Stimulated activated CD8-positive, alpha-beta memory T cell treated with anti-CD3 and anti-CD28 coated beads, Interleukin-15, amount 100 ng/mL, for 1 hour (primary cell): ENCODE measurements at places on chromosomes 2 and 18.

DNA sequence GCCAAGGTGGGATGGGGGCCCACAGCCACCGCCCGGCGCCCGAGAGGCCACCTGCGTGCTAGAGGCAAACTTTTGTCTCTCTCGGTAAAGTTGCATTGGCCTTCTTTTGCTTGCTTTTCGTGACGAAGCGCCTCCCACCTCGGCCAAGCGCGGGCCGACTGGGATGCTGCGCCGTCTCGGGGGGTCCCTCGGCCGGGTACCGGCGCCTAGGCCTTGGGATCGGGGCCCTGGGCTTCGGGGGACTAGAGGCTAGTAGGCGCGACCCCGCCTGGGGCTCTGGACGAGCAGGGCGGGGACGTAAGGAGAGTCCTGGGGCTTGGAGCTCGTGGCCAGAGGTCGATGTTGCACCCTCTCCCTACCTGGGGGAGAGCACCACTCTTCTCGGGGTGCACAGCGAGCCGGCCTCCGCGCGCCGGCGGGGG, 545 bp downstream of the GLI2 start:
- DNase-seq: no peak

DNA sequence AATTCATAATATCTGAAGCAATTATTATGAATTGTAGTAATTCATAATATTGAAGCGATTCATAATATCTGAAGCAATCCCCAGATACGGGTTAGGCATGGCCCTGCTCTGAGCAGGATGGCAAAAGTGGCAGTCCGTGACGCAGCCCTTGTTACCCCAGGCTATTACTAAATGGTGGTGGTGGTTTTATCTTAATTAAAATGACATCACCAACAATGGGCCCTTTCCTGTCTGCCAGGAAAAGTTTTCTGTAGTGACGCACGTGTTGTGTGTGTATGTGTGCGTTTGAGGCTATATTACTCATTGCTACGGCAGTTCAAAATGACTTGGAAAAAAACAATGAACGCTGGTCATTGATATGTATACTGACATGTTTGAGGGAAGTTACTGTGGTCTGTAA, 10.6 kb upstream of the MOCOS start:
- no peak for DNase-seq

DNA sequence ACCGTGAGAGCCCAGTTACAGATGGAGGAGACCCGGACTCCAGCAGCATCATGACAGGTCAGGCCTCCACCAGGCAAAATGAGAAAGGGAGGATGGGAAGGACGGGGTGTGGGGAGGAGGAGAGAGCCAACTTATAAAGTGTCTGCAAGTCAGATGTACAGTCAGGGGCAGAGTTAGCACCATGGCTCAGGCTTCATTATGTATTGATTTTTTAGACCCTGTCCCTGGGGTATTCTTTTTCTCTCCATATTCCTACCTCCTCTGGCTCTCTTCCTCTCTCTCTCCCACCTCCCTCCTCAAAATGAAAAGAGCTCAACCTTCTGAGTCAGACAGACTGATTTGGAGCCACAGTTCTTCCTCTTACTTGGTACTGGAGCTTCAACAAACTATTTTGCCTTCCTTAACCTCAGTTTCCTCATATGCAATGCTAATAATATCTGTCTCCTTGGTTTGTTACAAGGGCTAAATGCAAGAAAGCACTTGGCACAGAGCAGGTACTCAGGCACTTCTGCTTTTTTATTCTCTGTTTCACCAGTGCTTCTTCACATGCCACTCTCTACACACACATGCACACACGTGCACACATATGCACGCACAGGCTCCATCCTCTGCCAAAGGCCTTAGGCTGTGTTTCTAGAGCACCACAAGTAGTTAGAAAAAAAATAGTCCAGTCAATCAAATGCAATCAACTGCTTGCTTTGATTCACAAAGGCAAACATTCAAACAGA, 92.3 kb upstream of the PKDCC start:
- no peak for DNase-seq

DNA sequence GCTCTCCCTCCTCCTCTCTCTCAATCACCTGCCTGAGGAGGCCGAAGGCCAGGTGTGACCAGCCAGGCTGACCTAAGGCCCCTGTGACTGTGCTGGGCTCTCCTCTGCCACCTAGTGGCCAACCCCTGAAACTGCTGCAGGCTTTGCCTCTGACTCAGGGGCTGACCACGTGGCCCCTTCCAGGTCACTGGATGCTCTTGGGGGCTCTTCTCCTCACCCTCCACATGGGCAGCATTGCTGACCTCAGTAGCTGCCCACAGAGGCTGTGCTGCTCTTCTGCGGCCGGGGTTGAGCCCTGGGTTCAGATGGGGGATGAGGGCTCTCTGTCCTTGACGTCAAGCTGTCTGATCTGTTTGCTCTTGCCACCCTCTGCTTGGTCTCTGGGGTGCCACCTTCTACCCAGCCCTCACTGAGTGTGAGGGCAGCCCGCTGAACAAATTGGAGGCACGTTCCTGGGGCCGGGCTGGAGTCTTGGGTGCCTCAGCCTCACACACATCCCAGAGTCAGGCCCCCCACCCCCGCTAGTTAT, 122.7 kb downstream of the TWIST2 start:
- peak; percentile 12 for DNase-seq

DNA sequence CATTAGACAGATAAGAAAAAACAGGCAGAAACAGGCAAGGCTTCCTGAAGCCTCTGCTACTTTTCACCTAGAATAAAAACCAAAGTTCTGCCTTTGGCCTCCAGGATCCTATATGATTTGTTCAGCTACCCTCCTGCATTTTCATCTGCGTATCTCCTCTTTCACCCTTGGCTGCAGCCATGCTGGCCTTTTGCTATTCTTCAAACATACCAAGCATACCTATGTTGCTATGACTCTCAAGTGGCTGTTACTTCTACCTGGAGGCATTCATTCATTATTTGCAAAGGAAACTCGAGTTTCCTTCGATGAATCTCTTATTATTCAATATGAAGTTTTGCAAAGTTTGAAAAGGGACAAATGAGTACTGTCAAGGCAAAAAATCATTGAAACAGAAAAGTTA, 106.4 kb upstream of the HNMT start:
- no peak for DNase-seq

GRCh38 chr18:79401494-79402208, 5.9 kb downstream of the NFATC1 start:
- no peak for DNase-seq

DNA sequence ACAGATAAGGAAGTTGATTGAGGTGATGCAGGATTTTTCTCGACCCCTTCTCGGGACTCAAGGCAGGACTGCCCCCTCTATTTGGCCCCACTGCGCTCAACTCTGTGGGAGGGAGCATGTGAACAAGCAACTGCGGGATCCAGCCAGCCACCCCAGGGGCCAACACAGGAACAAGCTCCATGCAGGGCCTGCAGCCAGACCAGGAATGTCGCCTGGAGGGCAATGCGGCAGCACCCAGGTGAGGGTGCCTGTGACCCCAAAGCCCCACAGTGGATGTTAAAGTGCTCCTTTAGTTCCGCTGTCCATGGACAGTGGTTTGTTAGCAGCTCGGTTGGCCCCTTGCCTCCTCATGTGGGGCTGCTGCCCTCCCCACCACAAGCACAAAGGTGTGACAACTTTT, 57.1 kb downstream of the HRH4 start:
- DNase-seq: no peak

- no peak for DNase-seq
These were observed 519 bp downstream of the TEX261 start for GRCh38 chr2:70994009-70994698.

DNA sequence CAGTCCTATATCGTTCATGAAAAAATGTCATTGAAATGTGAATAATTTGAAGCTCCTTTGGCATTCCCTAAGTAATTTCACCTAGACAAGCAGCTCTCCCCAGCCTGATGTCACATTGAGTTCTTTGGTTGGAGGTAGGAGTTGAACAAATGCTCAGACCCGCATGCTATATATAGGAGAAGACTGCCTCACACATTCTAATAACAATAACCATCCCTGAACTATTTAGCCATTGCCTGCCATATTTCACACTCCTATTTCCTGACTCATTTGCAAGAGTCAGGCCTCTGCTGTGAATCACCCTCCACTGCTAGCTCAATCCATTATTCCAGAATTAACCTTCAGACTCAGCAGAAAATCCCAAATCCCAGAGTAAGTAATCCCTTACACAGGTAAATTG, 256.6 kb upstream of the ACVR2A start:
- no peak for DNase-seq

- DNase-seq: no peak
These were observed 8.6 kb downstream of the ITGA4 start for GRCh38 chr2:181465676-181466375.

- DNase-seq: no peak
These were observed 66.4 kb upstream of the CHMP1B start for GRCh38 chr18:11784674-11785304.

DNA sequence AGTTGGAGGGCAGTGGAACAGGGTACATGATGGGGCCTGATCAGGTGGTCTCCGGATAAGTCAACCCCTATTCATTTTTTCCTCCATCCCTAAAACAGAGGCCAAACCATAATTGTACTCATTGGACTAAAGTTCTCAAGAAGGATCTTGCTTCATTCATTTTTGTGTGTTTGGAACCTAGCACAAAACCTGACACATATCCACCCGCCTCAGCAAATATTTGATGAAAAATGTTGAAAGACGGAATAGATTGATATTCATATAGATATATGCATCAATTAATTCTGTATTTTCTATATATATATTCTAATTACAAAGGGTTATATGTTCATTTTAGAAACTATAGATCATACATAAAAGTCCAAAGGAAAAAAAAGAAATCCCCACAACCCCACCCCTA, 21.9 kb downstream of the SLC4A1AP start:
- no peak for DNase-seq

DNA sequence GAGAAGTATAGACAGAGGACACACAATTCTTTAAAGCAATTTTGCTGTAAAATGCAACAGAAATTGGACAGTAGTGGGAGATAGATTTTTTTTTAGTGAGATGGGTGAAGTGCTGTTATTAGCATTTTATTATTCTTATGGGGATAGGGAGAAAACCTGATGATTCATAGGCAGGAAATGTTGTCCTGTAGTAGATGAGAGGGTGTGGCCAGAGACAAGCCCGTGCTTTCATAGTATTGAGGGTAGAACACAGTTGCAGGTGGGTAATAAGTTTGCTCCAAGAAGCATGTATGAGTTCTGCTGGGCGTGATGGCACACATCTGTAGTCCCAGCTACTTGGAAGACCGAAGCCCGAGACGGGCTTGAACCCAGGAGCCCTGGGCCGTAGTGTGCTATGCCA, 128.3 kb upstream of the ARHGAP28 start:
- no peak for DNase-seq

DNA sequence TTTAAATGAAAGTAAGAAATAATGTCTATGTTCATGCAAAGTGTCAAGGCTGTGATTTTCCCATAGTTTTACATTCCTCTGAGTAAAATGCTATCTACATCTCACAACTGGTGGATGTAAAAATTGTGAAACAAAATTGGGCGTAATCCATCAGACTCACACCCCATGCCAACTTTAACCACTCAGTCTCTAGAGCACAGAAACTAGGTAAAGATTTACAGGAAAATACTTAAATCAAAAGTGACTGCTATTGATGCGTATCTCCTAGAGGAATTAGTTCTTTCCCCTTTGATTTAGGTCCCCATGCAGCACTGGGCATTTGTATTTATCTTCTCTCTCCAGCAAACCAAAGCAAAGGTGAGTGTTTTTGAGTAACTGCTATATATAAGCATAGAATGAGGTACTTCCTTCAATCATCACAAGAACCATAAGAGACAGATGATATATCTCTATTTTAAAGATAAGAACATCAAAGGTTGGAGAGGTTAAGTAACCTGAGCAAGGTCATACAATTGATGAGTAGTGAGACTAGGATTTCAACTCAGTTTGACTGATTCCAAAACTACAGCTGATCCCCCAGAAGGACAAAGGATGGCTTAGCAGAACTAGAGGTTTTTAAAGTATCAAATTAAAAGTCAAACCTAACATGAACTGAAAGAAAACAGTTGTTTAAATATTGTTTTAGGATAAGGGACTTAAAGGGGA, 594.0 kb upstream of the ACVR2A start:
- no peak for DNase-seq

GRCh38 chr2:71586471-71586870, 133.1 kb downstream of the DYSF start:
- no peak for DNase-seq

DNA sequence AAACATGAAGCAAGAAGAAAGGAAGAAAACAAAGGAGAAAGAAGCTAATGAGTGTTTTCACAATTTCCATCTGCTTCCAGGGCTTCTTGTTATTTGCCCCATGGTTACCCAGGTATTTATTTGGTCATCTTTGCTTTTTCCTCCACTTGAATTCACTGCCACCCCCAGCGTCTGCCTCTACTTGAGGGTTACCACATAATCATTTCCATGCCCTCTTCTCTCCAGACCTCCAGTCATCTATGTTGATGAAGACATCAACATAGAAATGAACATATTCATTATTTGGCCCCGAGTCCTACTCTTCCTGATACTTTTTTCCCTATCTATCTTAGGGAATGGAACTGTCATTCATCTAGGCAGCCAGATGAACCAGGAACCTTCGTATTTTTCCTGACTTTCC, 133.6 kb upstream of the CAVIN2 start:
- DNase-seq: no peak

GRCh38 chr2:118014492-118014824, 588 bp upstream of the CCDC93 start:
- DNase-seq: no peak

DNA sequence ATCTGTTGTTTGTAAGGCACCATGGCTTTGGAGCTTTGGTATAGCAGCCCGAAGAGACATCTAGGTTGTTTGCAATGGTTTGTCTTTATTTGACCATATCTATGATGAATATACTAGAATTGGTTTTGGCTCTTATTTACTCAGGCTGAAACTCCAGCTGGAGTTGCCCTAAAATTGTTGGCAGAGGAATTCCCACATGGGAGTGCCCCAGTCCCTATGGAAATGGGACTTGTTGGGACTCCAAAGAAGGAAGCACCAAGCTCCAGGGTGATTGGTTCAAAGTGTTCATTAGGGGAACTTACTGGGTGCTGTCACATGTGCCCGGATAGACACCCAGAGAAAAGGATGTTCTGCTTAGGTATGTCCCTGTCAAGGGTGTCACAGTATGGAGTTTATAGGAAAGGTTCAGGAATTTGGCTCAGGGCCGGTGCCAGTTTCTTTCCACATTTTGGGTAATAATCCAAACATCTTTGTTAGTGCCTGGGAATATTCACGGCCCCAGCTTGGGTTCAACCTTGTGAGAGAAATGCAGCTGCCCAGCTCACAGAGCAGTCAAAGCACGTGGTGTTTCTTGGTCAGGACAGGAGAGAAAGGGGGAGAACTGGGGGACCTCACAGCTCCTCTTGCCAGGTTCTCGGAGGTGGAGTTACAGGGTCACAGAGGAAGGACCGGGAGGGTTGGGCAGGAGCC, 123.5 kb upstream of the ZSWIM2 start:
- no peak for DNase-seq

DNA sequence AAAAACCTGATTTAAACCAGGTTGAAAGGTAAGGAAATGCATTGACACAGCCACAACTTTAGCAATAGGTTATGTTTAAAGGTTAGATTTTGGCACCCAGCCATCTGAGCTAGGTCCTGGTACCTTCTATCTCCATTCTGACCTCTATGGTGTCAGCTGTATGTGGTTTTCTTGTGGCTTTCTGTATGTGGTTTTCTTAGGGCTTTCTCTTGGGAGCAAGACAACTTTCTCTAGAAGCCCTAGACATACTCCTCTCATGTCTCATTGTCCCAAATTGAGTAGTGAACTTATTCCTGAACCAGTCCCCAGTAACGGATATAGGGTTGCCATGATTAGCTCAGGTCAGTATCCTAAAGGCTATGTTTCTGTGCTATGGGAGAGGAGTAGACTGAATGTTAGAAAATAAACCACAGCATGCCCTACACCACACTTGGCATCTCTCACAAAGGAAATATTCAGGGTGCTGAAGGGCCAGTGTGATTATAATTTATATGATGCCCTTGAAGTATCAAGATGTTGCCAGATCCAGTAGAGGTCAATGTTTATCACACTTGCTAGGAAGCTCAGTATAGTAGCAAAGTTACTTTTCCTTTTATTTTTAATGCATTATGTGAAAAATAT, 176.1 kb downstream of the CAPN13 start:
- no peak for DNase-seq
